ENCODE measurements at places on chromosomes 12 and 14.

DNA sequence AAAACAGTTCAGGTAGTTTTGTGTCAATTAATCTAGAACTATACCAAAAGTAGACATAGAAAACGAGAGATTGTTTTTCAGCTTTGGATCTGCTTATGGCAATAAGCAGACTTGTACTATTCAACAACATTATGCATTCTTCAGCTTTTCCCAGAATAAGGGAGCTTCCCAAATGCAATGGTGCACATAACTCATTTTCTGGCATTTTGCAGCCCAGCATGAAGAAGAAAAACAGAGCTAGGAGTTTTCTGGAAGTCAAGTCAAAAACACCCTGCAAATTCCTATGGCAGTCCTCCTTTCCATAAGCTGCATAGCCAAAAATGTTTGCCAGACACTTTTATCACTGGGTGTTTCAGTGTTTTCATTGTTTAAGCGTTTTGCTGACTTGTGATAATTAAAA, 314.7 kb downstream of the NAV3 start:
- no peak for DNase-seq

- DNase-seq: no peak
These were observed 286.0 kb downstream of the ZFP36L1 start for GRCh38 chr14:68506645-68507419.

DNA sequence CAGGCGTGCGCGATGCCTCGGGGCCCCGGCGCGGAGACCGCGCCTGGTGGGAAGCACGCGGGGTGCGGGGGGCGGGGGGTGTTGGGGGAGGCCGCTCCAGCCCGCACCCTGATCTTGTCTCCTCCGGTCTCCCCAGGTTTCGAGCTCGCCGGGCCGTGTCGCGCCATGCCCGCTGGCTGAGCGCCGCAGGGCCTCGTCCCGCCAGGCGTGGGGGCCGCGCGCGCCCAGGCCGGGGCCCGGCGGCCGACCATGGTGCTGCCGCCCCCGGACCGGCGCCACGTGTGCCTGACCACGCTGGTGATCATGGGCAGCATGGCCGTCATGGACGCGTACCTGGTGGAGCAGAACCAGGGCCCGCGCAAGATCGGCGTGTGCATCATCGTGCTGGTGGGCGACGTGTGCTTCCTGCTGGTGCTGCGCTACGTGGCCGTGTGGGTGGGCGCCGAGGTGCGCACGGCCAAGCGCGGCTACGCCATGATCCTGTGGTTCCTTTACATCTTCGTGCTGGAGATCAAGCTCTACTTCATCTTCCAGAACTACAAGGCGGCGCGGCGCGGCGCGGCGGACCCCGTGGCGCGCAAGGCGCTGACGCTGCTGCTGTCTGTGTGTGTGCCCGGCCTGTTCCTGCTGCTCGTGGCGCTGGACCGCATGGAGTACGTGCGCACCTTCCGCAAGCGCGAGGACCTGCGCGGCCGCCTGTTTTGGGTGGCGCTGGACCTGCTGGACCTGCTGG, 2.4 kb downstream of the TMEM121 start:
- no peak for DNase-seq

GRCh38 chr12:118332511-118332910, 40.2 kb downstream of the TAOK3 start:
- DNase-seq: no peak

- DNase-seq: no peak
These were observed 29.6 kb upstream of the NAP1L1 start for GRCh38 chr12:76113800-76114757.

DNA sequence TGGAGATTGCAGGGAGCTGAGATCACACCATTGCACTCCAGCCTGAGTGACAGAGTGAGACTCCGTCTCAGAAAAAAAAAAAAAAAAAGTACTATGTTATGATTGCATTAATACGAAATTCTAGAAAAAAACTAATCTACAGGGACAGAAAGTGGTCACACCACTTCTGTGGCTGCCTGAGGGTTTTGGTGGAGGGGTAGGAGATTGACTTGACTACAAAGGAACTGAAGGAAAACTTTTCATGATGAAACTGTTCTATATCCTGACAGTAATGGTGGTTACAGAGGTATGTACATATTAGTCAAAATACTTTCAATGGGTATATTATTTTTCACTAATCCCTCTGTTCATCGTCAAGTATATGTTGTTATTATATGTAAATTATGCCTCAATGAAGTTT, 42.1 kb downstream of the FOXN3 start:
- no peak for DNase-seq

- DNase-seq: no peak
These were observed 386.8 kb downstream of the BCAT1 start for GRCh38 chr12:24561882-24562770.

DNA sequence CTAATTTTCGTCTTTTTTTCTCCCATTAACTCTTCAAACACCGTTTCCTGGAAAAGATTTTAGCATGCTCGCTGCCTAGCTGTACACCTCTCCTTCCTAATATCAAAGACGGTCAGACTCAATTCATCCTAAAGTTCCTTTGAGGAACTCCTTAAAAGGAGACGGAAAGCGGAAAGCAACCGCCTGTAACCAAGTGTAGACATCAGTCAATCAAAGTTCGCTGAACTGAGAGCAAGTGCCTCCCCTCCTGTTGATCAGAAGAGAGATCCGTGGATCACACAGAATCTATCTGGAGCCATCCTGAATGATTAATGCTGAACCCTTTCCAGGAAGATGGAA, 412 bp upstream of the TEP1 start:
- DNase-seq: peak; percentile 53

- no peak for DNase-seq
These were observed 26.5 kb downstream of the MANSC1 start for GRCh38 chr12:12323591-12323990.

DNA sequence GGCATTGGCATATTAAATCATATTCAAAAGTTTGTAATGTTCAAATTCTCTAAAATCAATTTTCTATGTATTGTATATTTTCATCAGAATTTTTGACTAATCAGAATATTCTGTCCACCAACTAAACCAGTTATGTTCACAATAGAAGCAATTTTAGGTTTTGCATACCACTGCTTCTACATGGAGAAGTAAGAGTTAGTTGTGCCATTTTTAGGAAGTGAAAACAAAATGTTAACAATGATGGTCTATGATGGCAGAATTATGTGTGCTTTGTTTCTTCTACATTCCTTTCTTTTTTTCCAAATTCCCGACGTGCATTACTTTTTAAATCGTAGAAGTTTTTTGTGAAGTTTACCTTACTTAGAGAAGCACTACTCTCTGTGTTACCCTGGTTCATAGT, 29.5 kb downstream of the ABHD12B start:
- no peak for DNase-seq

- no peak for DNase-seq
These were observed 448.5 kb downstream of the PDZRN4 start for GRCh38 chr12:41636653-41637052.

GRCh38 chr12:95953000-95953399, 9.9 kb downstream of the AMDHD1 start:
- DNase-seq: no peak

- no peak for DNase-seq
These were observed 16.0 kb upstream of the RNASE10 start for GRCh38 chr14:20489093-20489994.

- DNase-seq: no peak
These were observed 32.5 kb downstream of the KRT76 start for GRCh38 chr12:52744493-52745156.

GRCh38 chr14:35402323-35403113, 2.0 kb downstream of the NFKBIA start:
- peak; percentile 48 for DNase-seq

DNA sequence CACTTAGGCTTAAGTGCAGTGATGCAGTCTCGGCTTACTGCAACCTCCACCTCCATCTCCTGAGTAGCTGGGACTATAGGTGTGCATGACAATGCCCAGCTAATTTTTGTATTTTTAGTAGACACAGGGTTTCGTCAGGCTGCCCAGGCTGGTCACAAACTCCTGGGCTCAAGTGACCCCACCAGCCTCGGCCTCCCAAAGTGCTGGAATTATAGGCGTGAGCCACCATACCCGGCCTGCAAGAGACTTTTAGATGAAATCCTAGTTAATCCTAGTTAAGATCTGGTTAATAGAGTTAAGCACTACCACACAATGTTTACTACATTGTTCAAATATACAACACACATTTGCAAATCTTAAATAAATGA, 196.5 kb upstream of the AMIGO2 start:
- DNase-seq: no peak

DNA sequence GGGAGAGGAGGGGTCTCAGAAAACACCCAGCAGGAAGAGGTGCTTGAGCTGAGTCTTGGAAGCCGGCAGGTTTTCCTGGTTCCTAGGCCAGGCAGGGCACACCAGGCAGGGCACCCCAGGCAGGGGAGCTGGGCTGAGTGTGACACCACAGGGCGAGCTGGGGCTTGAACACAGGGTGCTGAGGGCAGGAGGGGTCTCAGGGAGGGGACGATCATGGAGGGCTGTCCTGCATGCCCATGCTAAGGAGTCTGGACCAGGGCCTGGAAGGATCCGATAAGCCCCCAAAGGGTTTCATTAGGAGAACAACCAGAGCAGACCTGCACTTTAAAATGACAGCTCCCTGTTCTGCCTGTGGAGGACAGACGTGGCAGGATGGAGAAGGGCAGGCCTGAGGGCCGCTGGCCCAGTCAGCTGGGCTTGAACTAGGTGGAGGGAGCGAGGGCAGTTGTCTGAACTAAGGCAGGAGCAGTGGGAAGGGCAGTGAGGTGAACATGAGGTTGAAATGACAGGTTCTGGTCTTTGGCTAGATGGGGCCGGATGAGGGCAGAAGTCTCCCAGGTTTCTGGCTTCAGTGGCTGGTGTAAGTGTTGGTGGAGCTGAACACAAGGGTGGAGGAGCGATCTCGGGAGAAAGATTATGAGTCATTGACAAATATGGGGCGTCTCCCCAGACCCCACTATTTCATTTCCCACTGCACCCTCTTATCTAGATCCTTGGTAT, 171.0 kb upstream of the PZP start:
- DNase-seq: no peak

GRCh38 chr12:118119449-118119879, 15.7 kb upstream of the VSIG10 start:
- no peak for DNase-seq

- DNase-seq: no peak
These were observed 560.4 kb upstream of the FLRT2 start for GRCh38 chr14:84969501-84969900.

GRCh38 chr14:62117751-62118105, 355.5 kb downstream of the SNAPC1 start:
- DNase-seq: no peak

- no peak for DNase-seq
These were observed 772.2 kb downstream of the LRFN5 start for GRCh38 chr14:42378880-42379279.

- DNase-seq: no peak
These were observed 581.2 kb downstream of the LRFN5 start for GRCh38 chr14:42187846-42188245.

DNA sequence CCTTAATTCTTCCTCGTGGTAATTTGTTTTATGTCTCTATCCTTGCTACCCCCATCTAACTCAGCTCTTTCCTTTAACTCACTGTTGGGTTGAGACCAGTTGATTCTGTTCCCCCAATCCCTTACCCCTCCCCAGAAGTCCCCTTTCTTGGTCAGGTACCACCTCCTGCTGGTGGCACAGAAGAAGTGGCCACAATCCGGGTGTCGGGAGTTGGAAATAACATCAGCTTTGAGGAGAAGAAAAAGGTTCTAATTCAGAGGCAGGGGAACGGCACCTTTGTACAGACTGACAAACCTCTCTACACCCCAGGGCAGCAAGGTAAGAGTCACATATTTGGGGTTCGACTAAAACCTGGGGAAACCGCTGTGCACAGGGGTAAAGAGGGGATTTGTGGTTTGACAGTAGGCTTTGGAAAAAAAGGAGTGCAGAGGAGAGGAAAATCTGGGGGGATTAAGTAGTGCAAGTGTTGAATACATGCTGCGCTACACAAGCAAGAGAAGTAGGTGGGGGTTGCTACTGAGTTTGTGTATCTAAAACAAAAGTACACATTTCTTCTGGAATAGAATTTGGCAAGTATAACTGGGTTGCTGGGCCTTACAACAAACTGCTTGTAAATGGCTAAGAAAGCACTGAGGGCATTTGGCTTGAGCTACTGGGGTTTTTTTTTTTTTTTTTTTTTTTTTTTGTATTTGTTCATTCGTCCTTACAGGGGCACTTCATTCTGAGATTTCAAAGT, 1.3 kb downstream of the A2ML1 start:
- DNase-seq: peak; percentile 13

- peak; percentile 31 for DNase-seq
These were observed 589.3 kb upstream of the TMEM132C start for GRCh38 chr12:127677537-127678131.

- no peak for DNase-seq
These were observed 64.8 kb downstream of the CACNA1C start for GRCh38 chr12:2117541-2117940.

DNA sequence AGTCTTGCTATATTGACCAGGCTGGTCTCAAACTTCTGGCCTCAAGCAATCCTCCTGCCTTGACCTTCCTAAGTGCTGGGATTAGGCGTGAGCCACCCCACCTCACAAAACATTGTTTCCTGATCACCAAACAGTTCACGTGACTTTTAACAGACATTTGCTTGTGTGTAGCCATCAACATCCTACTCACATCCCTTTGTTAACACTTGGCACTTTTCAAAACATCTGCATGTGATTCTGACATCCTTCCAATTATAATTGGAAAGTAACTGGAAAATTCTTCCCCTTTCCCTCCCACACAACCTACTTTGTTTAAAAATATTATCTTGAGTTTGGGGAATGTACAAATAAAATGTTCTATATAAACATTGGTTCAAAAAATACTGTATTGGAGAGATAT, 317.9 kb downstream of the PCNX1 start:
- DNase-seq: no peak

GRCh38 chr14:89406361-89406760, 10.7 kb downstream of the FOXN3 start:
- DNase-seq: no peak

DNA sequence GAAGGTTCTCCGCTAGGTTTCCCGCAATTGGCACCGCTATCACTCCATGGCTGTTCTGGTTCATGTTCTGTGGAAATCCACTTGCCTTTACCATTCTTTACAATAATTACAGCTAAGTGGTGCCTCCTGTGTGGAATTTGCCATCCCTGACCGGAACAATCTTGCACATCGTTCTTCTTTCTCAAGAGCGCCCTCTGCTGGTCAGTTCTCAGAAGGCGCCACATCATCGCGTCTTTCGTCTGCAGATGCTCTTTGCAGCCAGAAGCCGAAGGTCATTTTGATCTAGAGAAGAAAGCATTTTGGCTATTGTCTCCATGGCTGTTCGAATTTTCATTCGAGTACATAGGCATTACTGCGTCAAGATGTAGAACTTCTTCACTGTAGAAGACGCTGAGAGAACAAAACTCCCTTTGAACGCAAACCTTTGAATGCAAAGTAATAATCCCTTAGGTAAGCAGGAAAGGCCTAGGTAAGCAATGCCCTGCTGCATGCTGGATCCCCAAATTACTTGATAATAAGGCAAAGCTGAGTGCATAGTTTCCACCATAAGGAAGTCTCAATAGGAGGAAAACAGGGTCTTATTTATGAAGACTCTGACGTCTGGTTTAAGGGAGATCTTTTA, 10.1 kb upstream of the RTRAF start:
- peak; percentile 81 for DNase-seq

DNA sequence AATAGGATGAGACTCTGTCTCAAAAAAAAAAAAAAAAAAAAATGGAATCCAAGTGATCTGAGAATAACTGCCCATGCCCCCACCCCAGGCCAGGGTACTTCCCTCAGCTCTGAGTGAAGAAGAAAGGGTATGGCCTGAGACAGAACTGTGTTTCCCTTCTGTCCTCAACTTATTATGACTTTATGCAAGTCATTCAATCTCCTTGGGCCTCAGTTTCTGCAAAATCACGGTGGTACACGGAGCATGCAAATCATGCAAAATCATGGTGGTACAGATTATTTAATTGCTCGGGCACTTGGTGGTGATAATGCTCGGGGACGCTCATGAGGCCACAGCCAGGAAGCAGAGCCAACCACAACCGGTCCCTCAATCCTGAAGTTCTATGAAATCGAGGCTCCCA, 56.5 kb upstream of the TBX3 start:
- no peak for DNase-seq
